ENCODE measurements at places on chromosomes 7 and 10. TPM values are rescaled to one million over a fixed set of nuclear protein-coding genes. Genes with fewer than 3 reads are reported as not detected.
A peak's percentile ranks its signal among the peaks of the same experiment; 100 is the strongest.

DNA sequence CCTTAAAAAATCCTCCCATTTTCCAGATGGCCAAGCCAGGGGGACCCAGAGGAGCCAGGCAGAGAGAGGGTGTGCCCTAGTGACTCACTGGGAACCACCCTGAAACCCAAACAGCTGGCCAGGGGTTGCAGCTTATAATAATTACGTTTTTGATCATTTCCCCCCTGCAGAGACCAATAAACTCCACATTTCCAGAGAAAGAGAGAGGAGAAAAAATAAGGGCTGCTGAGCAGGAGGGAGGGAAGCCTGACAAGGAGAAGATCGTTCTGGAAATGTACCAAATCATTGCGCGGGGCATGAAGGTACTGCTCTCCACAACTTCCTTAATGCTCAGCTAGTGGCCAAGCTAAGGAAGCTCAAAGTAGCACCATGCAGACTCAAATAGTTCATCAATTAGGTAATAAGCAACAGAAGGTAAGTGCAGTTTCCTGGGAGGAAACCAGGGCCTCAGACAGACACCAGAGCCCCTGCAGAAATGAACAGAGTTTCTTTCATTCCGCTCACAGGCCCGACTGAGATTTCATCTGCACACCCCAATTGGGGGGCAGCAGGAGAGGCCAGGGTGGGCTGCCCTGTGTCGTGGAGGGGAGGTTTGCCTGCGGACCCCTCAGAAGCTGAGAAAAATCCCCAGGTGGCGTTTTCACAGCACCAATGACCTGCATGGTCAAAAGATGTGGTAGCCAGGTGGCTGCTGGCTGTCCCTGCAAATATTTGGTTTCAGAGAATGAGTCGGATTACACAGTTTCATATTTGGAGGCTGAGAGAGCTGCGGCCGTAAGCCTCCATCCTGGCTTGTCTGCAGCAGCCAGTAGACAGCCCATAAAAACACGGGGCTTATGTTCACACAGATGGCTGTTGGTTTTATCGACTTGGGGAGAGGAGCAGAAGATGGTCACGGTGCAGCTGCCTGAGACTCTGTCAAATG lies 153.2 kb upstream of the LYZL2 start:
- DNase-seq, result no peak

ITIH5 gene
- 2.2 TPM for total RNA-seq

DNA sequence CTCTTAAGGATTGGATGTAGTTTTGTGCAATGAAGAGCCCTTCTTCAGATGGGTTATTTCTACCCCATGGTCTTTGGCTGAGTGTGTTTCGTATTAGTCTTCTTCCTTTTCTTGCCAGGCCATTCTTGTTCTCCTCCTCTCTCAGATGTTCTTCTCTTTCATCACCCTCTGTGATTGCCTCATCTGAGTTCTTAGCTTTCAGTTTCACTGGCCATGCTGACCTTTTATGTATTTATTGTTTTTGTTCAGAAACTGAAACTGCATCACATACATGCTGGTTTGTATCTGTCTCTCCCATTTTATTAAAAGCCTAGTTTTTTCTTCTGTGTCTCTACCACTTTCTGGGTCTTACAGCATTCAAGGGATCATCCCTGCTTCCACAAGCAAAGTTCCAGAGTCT lies 21.7 kb upstream of the PCGF5 start:
- no peak for DNase-seq

DNA sequence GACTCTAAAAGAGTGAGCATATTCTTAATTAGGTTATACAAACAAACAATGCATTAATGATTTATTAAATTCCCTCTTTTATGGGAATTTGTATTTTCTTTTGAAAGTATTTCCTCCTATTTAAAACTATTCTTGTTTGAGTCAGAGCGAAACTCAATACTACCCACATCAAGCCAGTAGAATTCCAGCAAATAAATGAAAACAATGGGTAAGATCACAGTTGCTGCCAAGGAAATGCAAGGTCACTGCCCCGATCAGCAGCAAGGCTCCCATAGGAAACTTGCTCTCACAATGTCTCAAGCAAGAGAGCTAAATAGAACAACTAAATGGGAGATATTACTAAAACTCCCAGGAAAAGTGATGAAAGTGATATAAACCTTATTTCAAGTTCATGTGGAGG lies 206.3 kb downstream of the THSD7A start:
- DNase-seq, result peak; percentile 49

DNA sequence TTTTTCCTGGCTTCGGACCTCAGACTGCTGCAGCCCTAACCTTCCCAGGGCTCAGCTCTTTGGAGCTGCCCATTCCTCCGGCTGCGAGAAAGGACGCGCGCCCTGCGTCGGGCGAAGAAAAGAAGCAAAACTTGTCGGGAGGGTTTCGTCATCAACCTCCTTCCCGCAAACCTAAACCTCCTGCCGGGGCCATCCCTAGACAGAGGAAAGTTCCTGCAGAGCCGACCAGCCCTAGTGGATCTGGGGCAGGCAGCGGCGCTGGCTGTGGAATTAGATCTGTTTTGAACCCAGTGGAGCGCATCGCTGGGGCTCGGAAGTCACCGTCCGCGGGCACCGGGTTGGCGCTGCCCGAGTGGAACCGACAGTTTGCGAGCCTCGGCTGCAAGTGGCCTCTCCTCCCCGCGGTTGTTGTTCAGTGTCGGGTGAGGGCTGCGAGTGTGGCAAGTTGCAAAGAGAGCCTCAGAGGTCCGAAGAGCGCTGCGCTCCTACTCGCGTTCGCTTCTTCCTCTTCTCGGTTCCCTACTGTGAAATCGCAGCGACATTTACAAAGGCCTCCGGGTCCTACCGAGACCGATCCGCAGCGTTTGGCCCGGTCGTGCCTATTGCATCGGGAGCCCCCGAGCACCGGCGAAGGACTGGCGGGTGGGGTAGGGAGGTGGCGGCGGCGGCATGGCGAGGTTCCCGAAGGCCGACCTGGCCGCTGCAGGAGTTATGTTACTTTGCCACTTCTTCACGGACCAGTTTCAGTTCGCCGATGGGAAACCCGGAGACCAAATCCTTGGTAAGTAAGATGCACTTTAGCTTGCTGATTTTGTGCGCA lies at the start of gene PLXDC2:
Gene PLXDC2, plus strand, starts transcription at position 22 of the 820 bp plus-strand sequence.
- DNase-seq, result peak; percentile 61

- no peak for DNase-seq
Observed at GRCh38 chr7:37973915-37974314, 53.5 kb downstream of the EPDR1 start.

DNA sequence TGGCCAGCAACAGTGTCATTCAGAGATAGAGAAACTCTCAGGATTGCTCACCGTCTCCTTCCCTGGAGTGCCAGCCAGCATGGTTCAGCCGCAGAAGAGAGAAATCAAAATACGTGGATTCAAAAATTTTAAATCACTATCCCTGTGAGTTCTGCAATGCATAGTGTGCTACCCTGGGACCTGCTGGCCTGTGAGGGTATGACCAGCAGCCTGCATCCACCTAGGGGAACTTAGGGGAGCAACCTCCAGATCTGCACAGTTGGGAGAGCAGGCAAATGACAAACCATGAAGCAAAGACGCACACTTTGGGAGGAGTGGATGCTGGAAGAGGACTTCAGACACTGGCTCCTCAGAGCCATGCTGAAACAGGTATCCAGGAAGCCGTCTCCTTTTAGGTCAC lies 639.3 kb downstream of the TNS3 start:
- peak; percentile 4 for DNase-seq

ZNHIT1 gene
- total RNA-seq, result 61.9 TPM

NRP1 gene
- 3.5 TPM for total RNA-seq

DNA sequence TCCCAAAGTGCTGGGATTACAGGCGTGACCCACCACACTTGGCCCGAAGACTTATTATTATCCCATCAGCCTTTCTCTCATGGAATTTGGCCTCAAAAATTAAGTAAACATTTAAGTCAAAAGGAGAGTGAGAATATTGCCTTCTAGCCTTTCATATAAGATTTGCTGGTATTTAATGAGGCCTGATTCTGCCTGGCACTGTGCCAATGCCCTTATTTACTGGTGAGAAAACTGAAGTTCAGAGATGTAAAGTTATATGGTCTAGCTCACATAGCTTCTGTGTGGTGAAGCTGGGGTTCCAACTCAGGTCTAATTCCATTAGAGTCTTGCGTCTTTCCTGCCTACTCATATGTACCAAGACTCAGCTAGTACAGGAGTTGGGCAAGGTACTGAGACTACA lies 260.2 kb downstream of the SDHAF3 start:
- DNase-seq, result no peak

GRCh38 chr7:46909601-46910051 lies 672.3 kb downstream of the TNS3 start:
- no peak for DNase-seq

UBN2 gene
- total RNA-seq, result 25.4 TPM

WEE2 gene
- total RNA-seq, result 0.16 TPM

- DNase-seq, result no peak
Observed at GRCh38 chr10:14254368-14254767, 76.4 kb downstream of the FRMD4A start.

GRCh38 chr10:71511206-71511605 lies 114.5 kb downstream of the CDH23 start:
- no peak for DNase-seq
